ENCODE measurements at places on chromosomes 12 and 14. TPM values are rescaled to one million over a fixed set of nuclear protein-coding genes. Genes with fewer than 3 reads are reported as not detected.

The POTEG gene
- not detected for total RNA-seq

The LRRIQ1 gene
- 0.38 TPM for total RNA-seq

The PRIMA1 gene
- total RNA-seq = not detected

The HNF1A gene
- total RNA-seq = not detected

The PAPLN gene
- 6.5 TPM for total RNA-seq

The RIMBP2 gene
- under 0.01 TPM for total RNA-seq

The SLC10A1 gene
- total RNA-seq = not detected

The PRKD1 gene
- 21.7 TPM for total RNA-seq

The PAX9 gene
- not detected for total RNA-seq

The PDE3A gene
- total RNA-seq = 23.1 TPM

The SSPN gene
- 12.1 TPM for total RNA-seq

The TPH2 gene
- total RNA-seq = not detected

The NGB gene
- not detected for total RNA-seq

The TPPP2 gene
- total RNA-seq = not detected

The GAS2L3 gene
- total RNA-seq = 11.6 TPM

The KRT73 gene
- not detected for total RNA-seq

The RASAL1 gene
- total RNA-seq = not detected

The RNF34 gene
- 38.3 TPM for total RNA-seq
